ENCODE measurements at places on chromosomes 3 and 15.

DNA sequence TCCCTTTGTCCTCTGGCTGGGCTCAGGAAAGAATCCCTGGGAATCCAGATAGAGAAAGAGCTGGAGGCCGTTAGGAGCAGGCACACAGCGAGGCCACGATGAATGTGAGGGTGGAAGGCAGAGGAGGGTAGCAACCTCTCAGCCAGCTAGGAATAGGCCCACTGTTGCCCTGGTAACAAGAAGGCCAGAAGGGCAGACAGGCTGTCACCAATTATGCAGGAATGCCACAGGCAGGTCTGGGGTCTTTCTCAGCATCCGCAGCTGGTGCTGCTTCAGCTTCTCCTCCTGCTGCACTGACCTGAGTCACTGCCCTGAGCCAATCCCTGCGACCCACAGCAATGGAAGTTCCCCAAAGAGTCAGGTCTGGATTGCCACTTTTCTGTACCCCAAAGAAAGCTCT, 62.8 kb upstream of the C3orf80 start:
- no peak for DNase-seq

GRCh38 chr3:64110071-64110470, 86.8 kb upstream of the PSMD6 start:
- DNase-seq: no peak

GRCh38 chr3:16086690-16087089, 87.8 kb upstream of the GALNT15 start:
- DNase-seq: no peak

GRCh38 chr3:64824394-64824909, 136.7 kb upstream of the ADAMTS9 start:
- DNase-seq: no peak

- DNase-seq: no peak
These were observed 98.8 kb downstream of the FNDC3B start for GRCh38 chr3:172138193-172138537.

- DNase-seq: no peak
These were observed 1100.6 kb downstream of the OTOL1 start for GRCh38 chr3:162597226-162597625.

Measured in CD4-positive, alpha-beta T cell treated with Interleukin-21 for 1 hour (primary cell).